ENCODE measurements at places on chromosomes 6 and 20.

GRCh38 chr20:57257701-57258453, 8.6 kb downstream of the BMP7 start:
- DNase-seq: no peak

- no peak for DNase-seq
Observed at GRCh38 chr20:13229538-13229937, 8.5 kb downstream of the ISM1 start.

DNA sequence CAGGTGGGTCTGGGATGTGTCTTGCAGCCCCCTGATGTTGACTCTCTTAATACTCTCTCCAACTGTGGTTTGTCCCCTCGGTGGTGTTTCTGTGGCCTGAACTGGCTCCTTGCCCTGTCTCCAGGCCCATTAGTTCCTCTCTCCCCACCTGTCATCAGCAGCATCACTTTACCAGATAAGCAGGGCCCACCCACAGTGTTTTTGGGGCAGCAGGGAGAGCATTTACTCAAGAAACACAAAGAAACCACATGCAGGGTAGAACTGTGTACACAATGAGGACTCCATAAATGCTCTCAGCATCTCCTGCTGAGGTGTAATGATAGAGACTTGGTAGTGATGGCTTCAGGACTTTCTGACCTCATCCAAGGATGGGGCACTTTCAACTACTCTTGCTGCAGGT, 20.2 kb upstream of the MRPS18A start:
- no peak for DNase-seq

DNA sequence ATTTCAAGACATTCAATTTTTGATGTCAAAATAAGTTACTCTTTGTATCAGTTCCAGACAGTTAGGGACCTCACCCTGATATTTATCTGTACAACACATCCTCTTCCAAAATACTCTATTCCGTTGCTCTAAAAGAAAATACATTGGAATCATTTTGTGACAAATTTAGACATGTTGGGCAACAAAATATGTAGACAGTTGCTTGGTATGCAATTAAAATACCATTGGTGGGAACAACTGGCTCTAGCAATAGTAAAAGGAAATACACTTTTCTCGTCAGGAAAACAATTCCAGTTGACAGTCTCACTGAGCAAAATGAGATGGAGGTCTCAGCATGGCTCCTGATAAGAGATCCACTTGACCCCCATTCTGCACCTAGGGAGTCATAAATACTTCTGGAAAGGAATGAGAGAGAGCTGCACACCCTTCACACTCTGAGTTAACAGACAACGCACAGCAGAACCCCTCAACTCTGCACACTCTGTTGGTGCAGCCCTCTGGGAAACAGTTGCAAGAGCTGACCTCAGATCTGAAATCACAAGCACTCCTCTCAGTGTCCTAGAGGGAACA, 171.3 kb upstream of the NT5E start:
- DNase-seq: no peak

- DNase-seq: no peak
Observed at GRCh38 chr20:34891166-34892062, 15.0 kb downstream of the ACSS2 start.

DNA sequence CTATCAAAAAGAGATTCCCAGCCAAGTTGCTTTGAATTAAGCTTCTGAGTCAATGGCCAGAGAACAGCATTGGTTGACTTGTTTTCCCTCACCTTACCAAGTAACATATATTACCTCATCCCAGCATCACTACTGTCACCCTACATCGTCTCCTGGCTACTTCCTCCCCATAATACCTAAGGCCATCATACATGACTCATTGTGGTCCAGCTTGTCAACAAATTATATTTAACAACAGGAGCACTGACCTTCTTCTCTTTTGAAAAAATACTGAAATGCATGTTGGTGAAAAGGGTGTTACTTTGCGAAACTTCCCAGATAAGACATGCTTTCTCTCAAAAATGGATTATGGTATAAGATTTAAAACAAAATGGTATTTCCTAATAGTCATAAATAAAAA, 106.9 kb downstream of the TBX18 start:
- no peak for DNase-seq

DNA sequence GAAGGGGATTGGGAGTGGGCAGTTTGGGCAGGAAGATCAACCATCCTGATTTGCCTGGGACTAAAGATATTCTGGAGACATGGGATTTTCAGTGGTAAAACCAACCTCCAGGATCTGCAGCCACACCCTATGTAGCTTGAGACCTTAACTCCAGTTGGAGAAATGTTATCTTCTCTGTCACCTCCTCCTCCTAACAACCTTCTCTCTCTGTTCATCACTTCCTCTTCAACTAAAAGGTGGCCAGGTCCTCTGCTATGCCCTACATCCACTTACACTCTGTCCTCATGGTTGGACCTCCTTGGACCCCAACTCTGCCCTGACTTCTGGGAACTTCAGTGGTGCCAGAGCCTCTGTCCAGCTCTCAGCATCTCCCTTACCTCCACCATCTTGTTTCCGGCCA, 42.0 kb upstream of the SLC9A8 start:
- DNase-seq: no peak

DNA sequence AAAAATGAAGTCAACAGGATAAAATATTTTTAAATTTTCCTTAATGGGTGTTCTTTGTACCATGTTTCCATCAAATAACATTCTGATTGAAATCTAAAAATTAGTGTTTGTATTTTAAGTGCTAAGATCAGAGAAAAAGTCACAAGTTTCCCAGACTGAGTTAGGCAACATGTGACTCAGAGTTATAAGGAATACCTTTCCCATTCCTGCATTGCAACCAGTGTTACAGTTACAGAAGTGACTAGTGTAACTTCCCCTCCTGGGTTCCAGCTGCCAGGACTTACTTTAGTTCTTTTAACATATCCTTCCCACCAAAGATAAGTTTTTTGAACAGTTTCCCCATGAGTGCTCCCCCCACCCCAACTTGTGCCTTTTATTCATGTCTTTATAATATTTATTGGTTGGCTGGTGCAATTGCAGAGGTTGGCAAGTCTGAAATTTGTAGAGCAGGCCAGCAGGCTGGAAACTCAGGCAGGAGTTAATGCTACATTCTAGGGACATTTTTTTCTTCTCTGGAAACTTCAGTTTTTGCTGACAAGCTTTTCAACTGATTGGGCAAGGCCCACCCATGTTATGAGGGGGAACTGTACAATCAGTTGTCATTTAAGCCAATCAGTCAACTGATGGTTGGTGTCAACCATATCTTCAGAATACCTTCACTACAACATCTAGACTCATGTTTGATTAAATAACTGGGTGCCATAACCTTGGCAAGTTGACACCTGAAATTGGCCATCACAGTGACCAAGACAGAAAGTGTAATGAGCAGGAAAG, 22.9 kb upstream of the ESR1 start:
- DNase-seq: no peak

DNA sequence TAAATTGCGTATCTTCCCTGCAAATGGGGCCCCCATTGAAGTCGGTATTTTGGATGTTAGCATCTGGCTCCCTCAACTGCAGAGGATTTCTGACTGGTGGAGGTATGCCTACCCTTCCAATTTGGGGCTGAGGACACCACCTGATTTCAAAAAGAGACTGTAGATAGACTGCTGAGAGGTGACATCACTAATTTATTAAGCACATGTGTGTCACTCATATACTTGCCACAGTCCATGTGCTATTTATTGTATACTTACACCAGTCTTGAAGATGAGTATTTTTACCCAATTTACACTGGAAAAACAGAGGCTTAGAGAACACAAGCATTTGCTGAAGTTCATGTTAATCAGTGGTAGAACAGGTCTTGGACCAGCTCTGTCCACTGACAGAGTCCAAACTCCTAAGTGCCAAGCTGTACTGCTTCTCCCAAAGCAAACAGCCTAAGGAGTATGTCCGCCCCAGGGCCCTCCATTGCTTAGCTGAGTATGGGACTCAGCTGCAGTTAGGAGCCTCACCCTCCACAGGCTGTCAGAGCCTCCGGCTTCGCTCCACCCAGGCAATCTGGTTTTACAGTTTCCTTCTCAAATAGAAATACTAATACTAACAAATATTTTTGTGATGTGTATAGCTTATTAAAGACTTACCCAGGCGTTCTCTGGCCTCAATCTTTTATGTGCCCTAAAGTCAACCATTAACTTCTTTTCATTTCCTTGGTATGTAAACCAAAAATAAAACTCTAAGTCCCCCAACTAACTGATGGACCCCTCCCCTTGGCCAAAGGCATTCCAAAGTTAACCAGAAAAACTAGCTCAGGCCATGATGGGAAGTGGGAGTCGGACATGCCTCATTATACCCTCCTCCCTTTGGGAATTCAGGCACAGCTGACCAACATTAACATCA, 17.5 kb downstream of the RIN2 start:
- no peak for DNase-seq

DNA sequence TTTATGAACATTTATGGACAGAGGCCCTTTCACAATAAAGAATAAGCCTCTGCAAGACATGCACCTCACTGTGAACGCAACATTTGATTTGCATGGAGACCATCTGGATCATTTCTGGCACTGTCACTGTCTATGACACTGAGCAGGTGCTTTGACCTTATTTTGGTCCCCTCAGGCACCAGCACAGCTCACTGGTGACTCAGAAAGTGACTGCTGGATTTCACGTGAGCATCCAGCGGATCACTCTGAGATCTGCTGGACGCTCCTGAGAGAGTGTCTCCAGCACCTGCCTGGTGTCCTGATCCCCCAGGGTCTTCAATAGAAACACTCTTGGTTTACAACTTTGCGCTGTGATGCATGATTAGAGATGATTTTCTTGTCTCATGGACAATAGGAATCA, 375.7 kb downstream of the TENT5A start:
- no peak for DNase-seq

DNA sequence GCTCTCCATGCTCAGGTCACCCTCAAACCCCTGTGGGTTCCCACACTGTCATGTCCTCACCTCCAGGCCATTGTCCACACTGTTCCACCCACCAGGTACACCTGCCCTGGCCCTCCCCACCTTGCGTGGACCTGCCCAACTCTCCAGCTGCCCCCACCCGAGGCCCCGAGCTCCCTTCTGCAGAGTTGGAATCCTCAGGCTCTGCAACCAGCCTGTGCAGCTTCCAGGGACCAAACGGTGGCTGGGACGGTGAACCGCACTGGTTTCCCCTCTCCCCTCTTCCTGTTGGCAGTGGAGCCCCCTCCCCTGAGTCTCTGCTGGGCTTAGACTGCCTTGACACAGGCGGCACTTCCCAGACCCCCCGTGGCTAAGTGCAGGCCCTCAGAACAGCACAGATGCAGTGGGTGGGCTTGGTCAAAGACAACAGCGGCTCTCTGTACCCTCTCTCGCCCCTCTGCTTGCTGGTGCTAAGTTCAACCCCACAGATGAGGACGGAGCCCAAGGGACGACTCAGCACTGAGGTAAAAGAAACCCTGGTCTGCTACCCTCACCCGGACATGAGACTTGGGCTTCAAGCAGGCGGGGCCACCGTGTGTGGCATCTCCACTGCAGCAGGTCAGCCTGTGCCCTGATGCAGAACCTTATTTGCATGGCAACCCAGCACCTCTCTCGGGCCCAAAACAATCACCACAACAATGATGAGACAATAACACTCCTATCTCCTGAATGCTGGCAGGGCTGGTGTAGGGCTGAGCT, 11.0 kb downstream of the ZBP1 start:
- no peak for DNase-seq

GRCh38 chr6:168632694-168633093, 191.7 kb downstream of the SMOC2 start:
- no peak for DNase-seq
